Right atrium auricular region (tissue), 2 donors: ENCODE measurements at places on chromosomes 6 and 20. TPM values are rescaled to one million over a fixed set of nuclear protein-coding genes. Genes with fewer than 3 reads are reported as not detected.

DNA sequence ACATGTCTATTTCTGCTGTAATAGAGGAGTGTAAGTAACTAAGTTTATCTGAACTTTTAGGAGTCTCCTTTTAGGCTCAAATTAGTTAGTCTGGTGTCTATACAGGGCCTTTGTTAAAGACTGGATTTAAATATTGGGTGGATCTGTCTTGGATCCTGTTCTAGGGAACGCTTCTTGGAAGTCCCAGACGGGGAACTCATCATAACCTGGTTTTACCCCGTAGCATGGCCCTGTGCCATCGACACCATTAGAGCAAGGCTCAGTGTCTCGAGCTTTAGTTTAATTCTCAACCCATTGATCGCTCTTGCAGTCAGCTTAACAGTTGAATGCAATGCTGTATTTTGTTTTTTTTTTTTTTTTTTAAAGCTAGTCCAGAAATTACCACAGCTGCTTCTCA, 89.9 kb downstream of the CARMIL1 start:
- DNase-seq = no peak

DNA sequence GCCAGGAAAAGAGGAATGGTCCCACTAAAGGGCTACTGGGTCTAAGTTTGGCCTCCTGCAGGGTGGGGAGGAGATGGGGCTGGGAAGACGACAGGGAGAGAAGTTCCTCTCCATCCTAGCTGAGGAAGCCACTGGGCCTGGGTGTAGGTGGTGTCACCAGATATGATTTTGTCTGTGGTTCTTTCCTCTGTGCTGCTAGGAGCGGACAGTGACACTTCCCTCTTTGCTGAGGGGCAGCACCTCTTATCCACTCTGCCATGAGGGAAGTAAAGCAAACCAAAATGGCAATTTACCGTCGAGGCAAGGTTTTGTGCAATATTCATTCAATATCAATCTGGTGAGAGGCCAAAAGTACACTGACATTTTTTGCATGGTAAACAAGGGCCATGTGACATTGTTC, 33.0 kb upstream of the NR2E1 start:
- no peak for DNase-seq

GRCh38 chr20:35578469-35578868, 36.6 kb downstream of the ERGIC3 start:
- no peak for DNase-seq

Gene WFDC10B
- total RNA-seq = not detected

Gene KCNG1
- 0.70 TPM for total RNA-seq

Gene SIM1
- total RNA-seq = not detected

GRCh38 chr6:144215402-144215931, 65.2 kb downstream of the STX11 start:
- no peak for DNase-seq

DNA sequence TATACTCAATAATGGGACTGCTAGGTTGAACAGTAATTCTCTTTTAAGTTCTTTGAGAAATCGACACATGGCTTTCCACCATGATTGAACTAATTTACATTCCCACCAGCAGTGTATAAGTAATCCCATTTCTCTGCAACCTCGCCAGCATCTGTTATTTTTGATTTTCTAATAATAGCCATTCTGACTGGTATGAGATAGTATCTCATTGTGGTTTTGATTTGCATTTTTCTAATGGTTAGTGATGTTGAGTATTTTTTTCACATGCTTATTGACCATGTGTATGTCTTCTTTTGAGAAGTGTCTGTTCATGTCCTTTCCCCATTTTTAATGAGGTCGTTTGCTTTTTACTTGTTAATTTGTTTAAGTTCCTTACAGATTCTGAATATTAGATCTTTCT, 66.5 kb downstream of the STK4 start:
- no peak for DNase-seq

GRCh38 chr6:30599625-30600324, 17.3 kb downstream of the PPP1R10 start:
- no peak for DNase-seq

Gene DEFB112
- not detected for total RNA-seq

DNA sequence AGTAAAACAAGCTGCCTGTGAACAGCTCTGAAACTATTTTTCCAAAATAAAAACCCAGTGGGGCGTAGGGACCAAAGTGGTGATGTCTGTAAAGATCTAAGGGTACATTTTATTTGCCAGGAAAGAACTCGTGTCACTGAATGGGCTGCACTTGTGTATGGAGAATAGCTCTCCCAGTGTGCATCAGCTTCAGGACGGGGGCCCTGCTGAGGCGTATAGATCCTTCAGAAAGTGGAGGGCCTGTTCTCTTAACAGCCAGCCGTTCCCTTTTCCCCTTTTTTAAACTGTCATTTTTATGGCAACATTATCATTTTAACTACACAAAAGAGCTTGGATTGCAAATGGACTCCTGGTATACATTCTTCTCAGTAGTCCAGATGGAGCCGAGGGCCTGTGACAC, 137.3 kb downstream of the TMEM242 start:
- DNase-seq = no peak

DNA sequence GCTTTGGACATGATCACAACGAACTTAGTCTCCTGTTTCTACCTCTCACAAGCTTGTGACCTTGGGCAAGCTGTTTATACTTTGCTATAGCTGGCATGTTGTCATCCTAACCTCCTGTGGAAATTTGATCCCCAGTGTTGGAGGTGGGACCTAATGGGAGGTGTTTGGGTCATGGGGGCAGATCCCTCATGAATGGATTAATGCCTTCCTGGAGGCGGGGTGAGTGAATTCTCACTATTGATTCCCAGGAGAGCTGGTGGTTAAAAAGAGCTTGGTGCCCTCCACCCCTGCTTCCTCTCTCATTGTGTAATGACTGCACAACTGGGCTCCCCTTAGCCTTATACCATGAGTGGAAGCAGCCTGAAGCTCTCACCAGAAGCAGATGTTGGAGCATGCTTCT, 228.9 kb downstream of the HIVEP2 start:
- no peak for DNase-seq

DNA sequence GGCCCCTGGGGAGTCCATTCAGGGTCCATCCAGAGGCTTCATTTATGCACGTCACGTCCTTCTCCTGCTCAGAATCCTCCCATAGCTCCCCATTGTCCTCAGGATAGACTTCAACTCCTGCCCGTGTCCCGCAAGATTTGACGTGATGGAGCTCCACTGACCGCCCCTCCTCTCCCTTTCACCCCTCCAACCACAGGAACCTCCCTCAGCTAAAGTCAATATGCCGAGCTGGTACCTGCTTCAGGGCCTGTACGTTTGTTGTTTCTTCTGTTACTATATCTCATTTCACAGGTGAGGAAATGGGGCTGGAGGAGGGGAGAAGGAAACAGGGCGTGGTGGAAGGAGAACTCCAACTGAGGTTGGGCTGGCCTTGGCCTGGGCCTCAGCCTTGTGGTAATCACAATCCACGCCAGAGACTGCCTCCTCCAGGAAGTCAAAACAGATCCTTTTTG, 38.6 kb downstream of the CEBPB start:
- no peak for DNase-seq

DNA sequence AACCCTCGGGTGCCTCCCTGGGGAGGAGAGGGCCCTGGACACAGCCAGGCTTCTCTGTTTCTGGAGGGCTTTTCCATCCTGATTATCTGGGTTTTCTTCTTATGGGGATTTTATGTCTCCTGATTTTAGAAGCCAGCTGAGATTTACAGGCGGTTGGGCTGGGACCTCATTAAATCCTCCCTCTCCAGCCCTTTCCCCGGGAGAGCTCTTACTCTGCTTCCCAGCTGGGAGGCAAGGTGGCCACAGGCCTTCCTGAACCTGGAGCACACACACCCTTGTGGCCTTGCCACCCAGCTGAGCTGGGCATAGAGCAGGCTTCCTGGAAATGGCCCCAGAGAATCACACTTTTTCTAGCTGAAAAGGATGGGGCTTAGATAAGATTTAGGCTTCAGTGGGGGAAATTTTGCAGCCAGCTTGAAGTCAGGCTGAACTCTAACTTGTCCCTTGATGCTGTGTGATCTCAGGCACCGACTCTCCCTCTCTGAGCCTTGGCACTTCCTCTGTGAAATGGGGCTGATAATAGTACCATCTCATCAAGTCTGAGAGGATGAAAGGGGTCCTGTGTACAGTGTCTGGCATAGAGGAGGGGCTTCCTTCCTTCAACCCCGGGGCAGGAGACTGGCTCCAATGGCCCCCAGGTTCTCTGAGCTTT, 16.6 kb downstream of the VSTM2L start:
- no peak for DNase-seq

Gene FYN
- total RNA-seq = 78.9 TPM

DNA sequence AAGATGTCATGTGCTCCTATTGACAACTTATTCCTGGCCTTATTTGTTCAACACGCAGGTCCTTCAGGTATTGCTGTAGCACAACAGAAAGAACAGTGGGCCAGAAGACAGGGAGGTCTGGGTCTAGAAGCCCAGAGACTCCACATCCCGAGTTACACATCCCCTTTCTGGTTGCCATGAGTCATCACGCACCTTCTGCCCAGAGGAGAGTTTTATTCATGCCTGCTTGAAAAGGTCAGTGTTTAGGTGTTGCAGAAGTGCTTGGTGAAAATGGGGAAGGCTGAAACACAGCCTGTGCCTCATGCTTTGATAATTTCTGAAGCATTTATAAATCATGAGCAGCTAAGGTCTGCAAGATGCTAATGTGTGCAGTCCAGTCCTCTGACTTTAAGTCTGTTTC, 256.4 kb downstream of the GMPR start:
- DNase-seq = no peak

DNA sequence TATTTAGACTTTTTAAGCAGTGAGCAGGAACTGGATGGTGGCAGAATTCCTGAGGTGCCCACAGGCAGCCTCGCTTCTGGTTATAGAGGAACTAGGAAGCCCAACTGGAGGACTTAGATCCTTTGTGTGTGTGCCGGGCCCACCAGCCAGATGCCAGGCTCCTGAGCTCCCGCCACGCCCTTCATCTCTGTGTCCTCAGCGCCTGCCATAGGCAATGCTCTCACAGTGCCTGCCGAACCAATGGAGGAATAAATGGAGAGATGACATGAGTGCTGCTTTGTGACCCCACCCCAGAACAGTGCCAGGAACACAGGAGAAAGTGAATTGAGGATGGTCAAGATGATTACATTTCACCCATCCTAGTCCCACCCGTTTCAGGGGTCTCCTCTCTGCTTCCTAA, 146.0 kb downstream of the UNC5CL start:
- DNase-seq = no peak

Gene ZMYND8
- total RNA-seq = 35.3 TPM

GRCh38 chr20:36792422-36792821, 18.9 kb upstream of the DSN1 start:
- no peak for DNase-seq

GRCh38 chr6:96626759-96627364, 63.9 kb downstream of the FHL5 start:
- no peak for DNase-seq

Gene TRAM2
- total RNA-seq = 15.9 TPM

Gene GRM1
- total RNA-seq = 0.08 TPM

Gene IRF4
- total RNA-seq = 1.1 TPM

Gene SLC22A7
- total RNA-seq = not detected

GRCh38 chr20:732727-733126, 35.6 kb downstream of the SLC52A3 start:
- DNase-seq = no peak

Gene KIF25
- total RNA-seq = not detected

Gene GSTA1
- not detected for total RNA-seq

Gene MDFI
- total RNA-seq = 1.5 TPM
